ENCODE measurements at places on chromosomes 5 and 9.
A peak's percentile ranks its signal among the peaks of the same experiment; 100 is the strongest.

- no peak overlapping the region for H3K27ac ChIP-seq
- no peaks in the 10 kb centered on the region for H3K36me3 ChIP-seq
- no peak for DNase-seq
- no peak overlapping the region for H3K4me3 ChIP-seq
These were observed 70.0 kb upstream of the ZSWIM6 start for GRCh38 chr5:61262080-61262479.

GRCh38 chr5:1111241-1111726 is 579 bp downstream of the SLC12A7 start:
- no peaks in the 10 kb centered on the region for H3K36me3 ChIP-seq
- H3K27me3 ChIP-seq = peaks cover 9% of the 10 kb centered on the region
- DNase-seq = no peak
- H3K4me1 ChIP-seq = peaks cover 5% of the 10 kb centered on the region
- peak overlapping the region; percentile 71 for H3K4me3 ChIP-seq

DNA sequence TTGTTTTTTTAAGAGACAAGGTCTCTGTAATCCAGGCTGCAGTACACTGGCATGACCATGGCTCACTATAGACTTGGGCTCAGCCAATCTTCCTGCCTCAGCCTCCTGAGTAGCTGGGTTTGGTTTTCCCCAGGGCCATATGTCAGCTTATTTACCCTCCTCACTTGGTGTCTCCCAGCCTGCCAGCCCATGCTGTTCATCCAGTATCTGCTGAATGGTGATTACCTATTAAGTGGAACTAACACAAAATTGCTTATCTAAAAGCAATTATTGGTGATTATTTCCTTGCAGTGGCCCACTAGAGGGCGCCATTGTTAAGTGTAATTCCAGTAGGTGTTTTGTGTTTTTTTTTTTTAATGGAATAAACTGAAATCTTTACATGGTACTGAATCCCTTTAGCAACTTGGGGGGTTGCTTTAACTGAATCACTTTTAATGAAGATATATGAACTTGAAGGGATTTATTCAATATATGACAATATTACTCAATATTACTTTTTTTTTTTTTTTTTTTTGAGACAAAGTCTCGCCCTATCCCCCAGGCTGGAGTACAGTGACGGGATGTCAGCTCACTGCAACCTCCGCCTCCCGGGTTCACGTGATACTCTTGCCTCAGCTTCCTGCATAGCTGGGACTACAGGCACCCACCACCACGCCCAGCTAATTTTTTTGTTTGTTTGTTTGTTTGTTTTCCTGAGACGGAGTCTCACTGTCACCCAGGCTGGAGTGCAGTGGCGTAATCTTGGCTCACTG is 13.8 kb downstream of the EXOSC2 start:
- H3K27me3 ChIP-seq = no peaks in the 10 kb centered on the region
- peak; percentile 61 for DNase-seq
- peaks cover 13% of the 10 kb centered on the region for H3K36me3 ChIP-seq
- no peak overlapping the region for H3K27ac ChIP-seq
- H3K4me1 ChIP-seq = no peaks in the 10 kb centered on the region

DNA sequence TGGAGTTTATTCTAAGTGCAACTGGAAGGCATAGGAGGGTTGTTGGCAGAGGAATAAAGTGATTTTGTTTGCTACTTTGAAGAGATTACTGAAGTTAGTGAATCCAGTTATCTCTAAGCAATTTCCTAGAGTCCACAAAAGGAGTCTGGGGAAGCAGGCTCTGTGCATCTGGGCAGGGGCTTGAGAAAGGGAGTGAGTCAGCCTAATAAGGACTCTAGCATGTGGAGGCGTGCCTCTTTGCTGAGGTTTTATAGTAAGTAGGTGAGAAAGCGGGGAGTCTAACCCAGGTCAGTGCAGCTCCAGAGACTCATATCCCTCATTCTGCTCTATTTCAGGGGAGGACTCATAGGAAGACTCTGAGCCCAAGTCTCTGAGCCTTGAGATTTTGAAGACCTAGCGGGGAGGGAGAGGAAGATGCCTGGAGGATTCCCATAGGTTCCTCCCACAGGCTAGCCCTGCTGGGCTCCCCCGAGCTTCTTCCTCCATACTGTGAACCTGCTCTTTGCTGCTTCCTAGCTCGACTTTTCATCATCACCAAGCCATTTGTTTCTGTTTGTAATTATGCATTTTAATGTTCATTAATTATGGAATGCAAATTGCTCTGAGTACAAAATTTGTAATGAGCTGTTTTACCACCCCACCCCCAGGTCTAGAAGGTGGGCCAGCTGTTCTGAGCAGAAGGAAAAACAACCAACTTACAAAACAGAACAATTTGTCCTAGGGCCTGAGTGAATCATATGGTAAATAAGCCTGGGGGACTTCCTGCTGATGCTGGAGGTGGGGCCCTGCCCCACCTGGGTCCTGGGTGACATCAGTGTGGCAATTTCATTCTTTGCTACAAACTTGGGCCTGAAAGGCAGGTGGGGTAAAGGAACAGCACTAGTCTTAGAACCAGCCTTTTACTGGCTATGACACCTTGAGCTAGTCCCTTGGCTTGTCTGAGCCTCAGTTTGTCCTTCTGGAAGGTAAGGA is 150.2 kb downstream of the TRIM32 start:
- H3K36me3 ChIP-seq = no peaks in the 10 kb centered on the region
- no peak overlapping the region for H3K4me3 ChIP-seq
- DNase-seq = no peak
- H3K27ac ChIP-seq = no peak overlapping the region
- H3K27me3 ChIP-seq = no peaks in the 10 kb centered on the region
- H3K4me1 ChIP-seq = no peaks in the 10 kb centered on the region

GRCh38 chr5:139574641-139575312 is 13.6 kb downstream of the UBE2D2 start:
- peaks cover 50% of the 10 kb centered on the region for H3K4me1 ChIP-seq
- DNase-seq = peak; percentile 75
- H3K36me3 ChIP-seq = no peaks in the 10 kb centered on the region
- peak overlapping the region; percentile 97 for H3K27ac ChIP-seq
- no peaks in the 10 kb centered on the region for H3K27me3 ChIP-seq
- peak overlapping the region; percentile 56 for H3K4me3 ChIP-seq

- no peak overlapping the region for H3K4me3 ChIP-seq
- no peak for DNase-seq
- no peaks in the 10 kb centered on the region for H3K4me1 ChIP-seq
- no peaks in the 10 kb centered on the region for H3K27me3 ChIP-seq
These were observed 912.3 kb upstream of the WWC1 start for GRCh38 chr5:167378894-167379723.

DNA sequence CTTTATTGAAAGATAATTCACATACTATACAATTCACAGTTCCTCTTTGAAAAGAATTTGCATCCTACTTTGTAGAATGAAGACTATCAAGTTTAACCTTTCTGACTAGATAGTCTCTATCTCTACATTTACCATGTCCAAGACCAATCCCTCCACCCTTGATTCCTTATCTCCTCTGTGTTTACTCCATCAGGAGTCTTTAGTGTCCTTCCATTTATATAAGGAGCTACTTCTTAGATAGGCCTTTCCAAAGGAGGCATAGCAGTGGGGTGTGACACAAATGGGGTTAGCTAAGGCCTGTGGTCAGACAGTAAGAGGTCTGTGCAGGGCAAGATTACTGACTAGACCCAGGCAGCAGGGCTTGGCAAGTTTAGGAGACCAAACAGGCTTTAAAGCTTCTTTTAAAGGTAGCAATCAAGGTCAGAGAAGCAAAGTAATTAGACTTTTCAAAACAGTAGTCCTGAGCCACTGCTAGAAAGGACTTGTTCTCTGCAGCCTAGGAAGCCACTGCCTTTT is 11.1 kb upstream of the DMXL1 start:
- H3K4me1 ChIP-seq = no peaks in the 10 kb centered on the region
- no peak for DNase-seq
- H3K27ac ChIP-seq = no peak overlapping the region
- H3K4me3 ChIP-seq = no peak overlapping the region
- no peaks in the 10 kb centered on the region for H3K27me3 ChIP-seq

DNA sequence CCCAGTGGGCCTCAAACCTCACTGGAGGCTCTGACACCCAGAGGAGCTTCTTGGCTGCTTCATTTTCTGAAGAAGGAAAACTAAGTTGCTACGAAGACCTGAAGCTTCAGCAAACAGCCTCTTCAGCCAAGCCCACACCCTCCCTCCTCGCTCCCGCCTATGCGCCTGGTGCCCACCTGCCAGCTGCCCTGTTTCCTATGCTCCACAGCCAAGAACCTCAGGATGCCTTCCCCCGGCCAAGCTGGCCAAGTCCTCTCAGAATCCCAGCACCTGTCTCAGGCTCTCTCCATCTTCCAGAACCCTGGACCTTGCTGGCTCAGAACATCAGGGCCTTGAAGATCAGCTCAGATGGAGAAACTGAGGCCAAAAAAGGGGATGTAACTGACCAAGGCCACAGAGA is 60.4 kb downstream of the STK10 start:
- no peaks in the 10 kb centered on the region for H3K4me1 ChIP-seq
- DNase-seq = no peak
- H3K36me3 ChIP-seq = 0 out of 2 replicates have a peak, but pooled peaks cover 2% of the 10 kb centered on the region
- no peaks in the 10 kb centered on the region for H3K27me3 ChIP-seq
- H3K27ac ChIP-seq = no peak overlapping the region
- H3K4me3 ChIP-seq = no peak overlapping the region

DNA sequence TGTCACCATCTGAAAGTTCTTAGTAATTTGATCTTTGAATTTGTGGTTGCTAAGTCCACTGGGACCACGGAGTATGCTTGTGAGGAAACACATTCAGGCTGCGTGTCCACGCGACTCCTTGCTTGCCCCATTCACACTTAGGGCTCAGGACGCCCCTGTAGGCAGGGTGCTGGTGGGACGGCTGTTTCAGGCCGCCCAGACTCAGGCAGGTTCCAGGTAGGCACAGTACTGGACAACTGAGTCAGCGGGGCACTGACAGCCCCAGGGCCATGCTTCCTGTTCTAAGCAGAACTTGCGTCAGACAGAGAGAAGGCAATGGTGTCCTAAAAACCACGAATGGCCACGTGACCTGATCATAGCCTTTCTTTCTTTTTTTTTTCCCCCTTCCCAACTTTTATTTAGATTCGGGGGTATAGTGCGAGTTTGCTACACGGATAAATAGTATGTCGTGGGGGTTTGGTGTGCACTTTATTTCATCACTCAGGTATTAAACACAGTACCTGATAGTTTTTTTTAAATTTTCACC is 7.7 kb upstream of the RASGEF1C start:
- no peaks in the 10 kb centered on the region for H3K27me3 ChIP-seq
- no peaks in the 10 kb centered on the region for H3K36me3 ChIP-seq
- no peak for DNase-seq
- no peak overlapping the region for H3K4me3 ChIP-seq

GRCh38 chr9:137021979-137022661 is 5.9 kb downstream of the ABCA2 start:
- DNase-seq = peak; percentile 70
- H3K27me3 ChIP-seq = peaks cover 44% of the 10 kb centered on the region
- H3K4me3 ChIP-seq = no peak overlapping the region
- no peaks in the 10 kb centered on the region for H3K36me3 ChIP-seq
- no peak overlapping the region for H3K27ac ChIP-seq

DNA sequence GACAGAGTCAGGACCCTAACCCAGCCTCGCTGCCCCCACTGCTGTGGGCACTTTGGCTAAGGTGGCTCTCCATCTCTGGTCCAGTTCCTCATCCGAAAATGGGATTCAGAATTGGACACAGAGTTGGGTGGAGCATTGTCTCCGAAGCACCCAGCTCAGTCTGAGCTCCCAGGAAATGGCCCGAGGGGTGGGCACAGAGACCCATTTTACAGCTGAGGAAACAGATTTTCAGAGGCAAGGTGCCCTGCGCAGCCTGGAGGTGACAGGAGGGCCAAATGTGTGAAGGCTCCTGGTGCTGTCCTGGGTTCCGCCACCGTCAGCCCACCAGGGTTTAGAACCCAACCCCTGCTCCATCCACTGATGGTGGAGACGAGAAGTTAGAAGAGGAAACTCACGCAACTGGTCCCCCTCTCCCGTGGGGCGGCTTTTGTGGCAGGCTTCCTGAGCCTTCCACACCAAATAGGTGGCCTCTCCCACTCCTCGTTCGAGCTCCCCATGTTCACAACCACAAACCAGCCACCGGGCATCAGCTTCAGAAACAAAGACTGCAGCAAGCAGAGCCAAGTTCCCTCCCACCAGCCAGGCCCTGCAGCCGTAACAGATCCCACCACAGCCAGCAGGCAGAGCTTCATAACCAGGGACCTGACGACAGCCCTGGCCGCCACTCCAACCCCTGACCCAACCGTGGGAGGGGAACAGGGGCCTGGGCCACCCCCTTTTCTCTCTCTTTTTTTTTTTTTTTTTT is 90.9 kb upstream of the LMX1B start:
- no peak for DNase-seq
- peaks cover 100% of the 10 kb centered on the region for H3K27me3 ChIP-seq
- H3K27ac ChIP-seq = no peak overlapping the region
- peaks cover 8% of the 10 kb centered on the region for H3K4me1 ChIP-seq
- H3K36me3 ChIP-seq = no peaks in the 10 kb centered on the region

- no peak overlapping the region for H3K4me3 ChIP-seq
- no peak overlapping the region for H3K27ac ChIP-seq
- peaks cover 4% of the 10 kb centered on the region for H3K4me1 ChIP-seq
- no peaks in the 10 kb centered on the region for H3K36me3 ChIP-seq
- DNase-seq = no peak
These were observed 283.9 kb upstream of the ADAMTSL1 start for GRCh38 chr9:18189871-18190670.

- H3K27me3 ChIP-seq = no peaks in the 10 kb centered on the region
- no peak overlapping the region for H3K4me3 ChIP-seq
- no peak for DNase-seq
These were observed 18.0 kb downstream of the PAM start for GRCh38 chr5:102773133-102773532.

GRCh38 chr5:74529101-74529500 is 111.4 kb downstream of the ENC1 start:
- H3K27ac ChIP-seq = no peak overlapping the region
- no peaks in the 10 kb centered on the region for H3K36me3 ChIP-seq
- no peaks in the 10 kb centered on the region for H3K4me1 ChIP-seq
- H3K27me3 ChIP-seq = no peaks in the 10 kb centered on the region
- no peak for DNase-seq

DNA sequence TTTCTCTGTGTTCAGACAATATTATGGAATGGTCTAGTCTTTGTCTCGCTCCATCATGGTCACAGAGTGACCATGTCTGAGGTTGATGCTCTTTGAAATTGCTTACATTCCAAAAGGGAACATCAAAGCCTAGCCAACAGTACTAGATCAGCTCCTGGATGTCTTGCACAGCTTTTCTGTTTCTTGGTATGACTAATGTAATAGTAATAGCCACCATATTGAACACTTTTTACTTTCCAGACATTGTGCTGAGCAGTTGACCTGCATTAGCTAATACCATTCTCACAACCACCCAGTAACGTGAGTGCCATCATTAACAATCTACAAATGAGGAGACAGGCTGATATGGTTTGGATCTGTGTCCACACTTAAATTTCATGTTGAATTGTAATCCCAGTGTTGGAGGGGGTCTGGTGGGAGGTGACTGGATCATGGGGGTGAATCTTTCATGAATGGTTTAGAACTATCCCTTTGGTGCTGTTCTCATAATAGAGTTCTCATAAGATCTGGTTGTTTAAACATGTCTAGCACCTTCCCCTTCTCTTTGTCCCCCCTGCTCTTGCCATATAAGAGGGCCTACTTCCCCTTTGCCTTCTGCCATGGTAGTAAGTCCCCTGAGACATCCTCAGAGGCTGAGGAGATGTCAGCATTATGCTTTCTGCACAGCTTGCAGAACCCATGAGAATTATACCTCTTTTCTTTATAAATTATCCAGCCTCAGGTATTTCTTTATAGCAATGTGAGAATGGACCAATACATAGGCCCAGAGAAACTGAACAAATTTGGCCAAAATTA is 577.5 kb upstream of the CLINT1 start:
- no peaks in the 10 kb centered on the region for H3K27me3 ChIP-seq
- peak overlapping the region; percentile 65 for H3K27ac ChIP-seq
- peaks cover 58% of the 10 kb centered on the region for H3K4me1 ChIP-seq
- no peaks in the 10 kb centered on the region for H3K36me3 ChIP-seq
- no peak for DNase-seq
